Stimulated activated CD4-positive, alpha-beta T cell treated with anti-CD3 and anti-CD28 coated beads, Interleukin-15, amount 100 ng/mL, for 1 hour (primary cell): ENCODE measurements at places on chromosomes 16 and 17.
A peak's percentile ranks its signal among the peaks of the same experiment; 100 is the strongest.

DNA sequence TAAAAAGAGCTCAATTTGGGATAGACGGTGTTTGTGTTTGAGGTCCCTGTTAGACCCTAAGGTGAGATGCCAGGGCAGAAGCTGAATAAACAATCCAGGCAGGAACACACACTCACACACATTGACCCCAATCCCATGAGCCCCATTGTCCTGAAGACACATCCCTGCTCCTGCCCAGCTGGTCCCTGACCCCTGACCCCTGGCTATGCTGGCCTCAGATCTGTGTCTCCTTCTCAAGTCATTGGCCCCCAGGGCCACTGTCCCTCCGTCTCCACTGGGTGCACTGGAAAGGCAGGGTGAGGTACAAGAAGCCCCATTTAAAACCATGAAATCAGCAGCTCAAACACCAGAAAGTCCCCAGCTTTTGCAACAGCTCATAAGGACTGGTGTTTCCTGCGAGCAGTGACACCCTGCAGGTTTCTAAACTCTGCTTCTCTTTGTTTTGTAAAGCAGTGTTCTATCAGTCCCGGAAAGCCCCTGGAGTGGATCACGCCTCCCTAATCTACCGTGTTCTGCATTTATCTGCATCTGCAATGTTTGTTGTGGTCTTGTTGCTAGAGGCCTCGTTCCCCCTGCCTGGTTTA lies 18.0 kb upstream of the ASGR2 start:
- peak; percentile 17 for DNase-seq

DNA sequence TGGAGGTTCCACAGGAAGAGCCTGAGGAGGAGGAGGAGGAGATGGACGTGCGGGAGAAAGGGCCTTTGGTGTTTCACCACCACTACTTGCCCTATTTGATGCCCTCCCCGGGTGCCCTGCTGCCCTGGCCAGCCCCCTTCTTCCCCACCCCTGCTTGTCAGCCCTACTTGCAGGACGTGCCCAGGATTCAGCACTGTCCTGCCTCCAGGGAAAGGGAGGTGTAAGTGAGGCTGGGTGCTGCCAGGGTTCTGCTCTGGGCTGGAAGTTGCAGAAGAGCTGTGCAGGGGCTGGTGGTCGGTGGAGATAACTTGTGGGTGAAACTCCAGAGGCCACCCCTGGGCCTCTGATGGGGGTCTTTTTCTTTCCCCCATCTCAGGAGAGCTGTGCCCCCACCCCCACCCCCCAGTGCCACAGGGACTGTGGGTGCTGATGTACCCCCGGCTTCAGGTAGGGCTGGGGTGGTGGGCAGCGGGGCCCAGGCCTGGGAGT lies 3.0 kb downstream of the PRR29 start:
- DNase-seq, result no peak

GRCh38 chr17:27609611-27610303 lies 21.2 kb upstream of the LGALS9 start:
- no peak for DNase-seq

- DNase-seq, result no peak
Measured at GRCh38 chr16:81676883-81677737, 102.0 kb upstream of the PLCG2 start.

GRCh38 chr17:3782751-3783150 lies 18.2 kb downstream of the ITGAE start:
- DNase-seq, result no peak

GRCh38 chr17:14575471-14575953 lies 274.6 kb downstream of the HS3ST3B1 start:
- no peak for DNase-seq

DNA sequence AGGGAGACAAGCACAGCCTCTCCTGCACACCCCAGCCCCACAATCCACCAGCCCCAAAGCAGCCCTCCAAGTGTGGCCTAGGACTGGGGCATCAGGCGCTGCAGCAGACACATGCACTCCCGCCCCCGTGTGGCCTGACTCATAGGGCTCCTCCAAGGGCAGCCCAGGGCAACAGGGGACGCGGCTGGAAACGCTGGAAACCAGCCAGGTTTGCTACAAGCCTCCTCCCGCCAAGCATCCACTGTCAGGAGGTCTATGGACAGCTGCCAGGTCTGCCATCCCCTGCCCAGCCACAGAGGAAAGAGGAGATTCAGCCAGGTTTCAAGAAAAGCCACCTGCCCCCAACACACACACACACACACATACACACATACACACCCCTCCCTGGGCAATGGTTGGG lies 25.8 kb downstream of the SRCIN1 start:
- no peak for DNase-seq

- DNase-seq, result no peak
Measured at GRCh38 chr16:57736419-57737351, 1.1 kb downstream of the KATNB1 start.

DNA sequence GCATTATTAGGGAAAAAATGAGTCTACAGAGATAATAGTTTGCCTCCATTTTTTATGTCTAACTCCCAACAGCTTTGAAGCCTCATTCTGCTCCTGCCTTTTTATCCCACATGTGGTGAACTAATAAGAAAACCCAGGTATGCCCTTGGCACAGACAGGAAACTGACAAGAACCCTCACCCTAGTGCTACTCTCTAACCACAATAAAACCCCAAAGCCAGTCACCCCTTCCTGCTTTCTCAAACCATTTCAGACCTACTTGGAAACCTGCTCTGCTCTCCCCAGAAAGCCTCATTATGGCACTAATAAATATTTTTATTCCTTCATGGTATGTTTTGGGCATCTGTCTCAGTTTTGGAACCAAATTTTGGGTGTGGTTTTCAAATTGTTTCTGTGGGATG lies 3.9 kb upstream of the MARVELD3 start:
- DNase-seq, result no peak

DNA sequence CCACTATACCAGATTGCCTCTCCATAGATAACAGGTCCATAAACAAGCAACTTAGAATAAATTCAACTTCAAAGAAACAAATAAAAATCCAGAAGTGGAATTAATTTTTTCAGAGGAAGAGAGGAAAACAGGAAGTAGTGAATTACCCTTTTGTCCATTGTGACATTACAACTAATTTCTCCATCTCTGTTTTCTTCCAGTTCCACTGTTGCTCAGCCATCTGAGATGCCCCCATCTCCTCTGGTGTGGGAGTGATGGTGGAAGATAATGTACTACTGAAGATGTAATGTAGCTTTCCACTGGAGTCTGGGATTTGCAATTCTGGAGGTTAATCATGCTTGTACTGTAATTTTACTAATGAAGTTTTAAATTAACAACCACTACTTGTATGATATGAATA lies 124.6 kb upstream of the TMEM97 start:
- DNase-seq, result no peak

GRCh38 chr16:54462151-54462651 lies 175.6 kb upstream of the IRX3 start:
- DNase-seq, result no peak

- no peak for DNase-seq
Measured at GRCh38 chr17:73592501-73592961, 51.7 kb downstream of the SDK2 start.
